ENCODE measurements at places on chromosomes 11 and 22.

- no peak for DNase-seq
Measured at GRCh38 chr11:5541427-5541826, 6.9 kb downstream of the OR52H1 start.

DNA sequence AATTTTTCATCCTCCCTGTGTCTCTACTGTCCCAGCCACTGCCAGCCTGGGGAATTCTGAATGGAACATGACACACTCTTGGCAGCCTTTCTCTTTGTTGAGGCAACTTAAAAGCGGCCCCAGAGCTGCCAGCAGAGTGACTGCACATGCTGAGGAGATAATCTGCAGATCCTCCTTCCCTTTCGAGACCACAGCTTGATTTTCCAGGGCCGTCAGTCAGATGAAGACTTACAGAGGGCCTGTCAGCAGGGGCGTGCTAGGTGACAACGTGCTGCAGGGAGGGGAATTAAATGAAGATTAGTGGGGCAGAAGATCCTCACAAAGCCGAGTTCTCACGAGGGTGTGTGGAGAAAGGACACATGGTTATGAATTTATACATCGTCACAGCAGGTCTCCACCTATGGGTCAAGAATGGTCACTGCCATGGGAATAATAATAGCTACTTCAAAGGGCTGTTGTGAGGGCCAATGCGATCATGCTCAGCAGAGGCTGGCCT, 193.5 kb upstream of the PITPNB start:
- peak; percentile 29 for DNase-seq

GRCh38 chr22:39360242-39360641, 10.5 kb downstream of the SYNGR1 start:
- DNase-seq: no peak

- no peak for DNase-seq
Measured at GRCh38 chr22:18000441-18001039, 23.8 kb downstream of the MICAL3 start.

- no peak for DNase-seq
Measured at GRCh38 chr11:127143251-127143650, 142.7 kb upstream of the KIRREL3 start.

- DNase-seq: no peak
Measured at GRCh38 chr11:34425360-34425759, 13.4 kb upstream of the CAT start.

- DNase-seq: no peak
Measured at GRCh38 chr11:44046182-44046581, 1.6 kb upstream of the ACCSL start.

DNA sequence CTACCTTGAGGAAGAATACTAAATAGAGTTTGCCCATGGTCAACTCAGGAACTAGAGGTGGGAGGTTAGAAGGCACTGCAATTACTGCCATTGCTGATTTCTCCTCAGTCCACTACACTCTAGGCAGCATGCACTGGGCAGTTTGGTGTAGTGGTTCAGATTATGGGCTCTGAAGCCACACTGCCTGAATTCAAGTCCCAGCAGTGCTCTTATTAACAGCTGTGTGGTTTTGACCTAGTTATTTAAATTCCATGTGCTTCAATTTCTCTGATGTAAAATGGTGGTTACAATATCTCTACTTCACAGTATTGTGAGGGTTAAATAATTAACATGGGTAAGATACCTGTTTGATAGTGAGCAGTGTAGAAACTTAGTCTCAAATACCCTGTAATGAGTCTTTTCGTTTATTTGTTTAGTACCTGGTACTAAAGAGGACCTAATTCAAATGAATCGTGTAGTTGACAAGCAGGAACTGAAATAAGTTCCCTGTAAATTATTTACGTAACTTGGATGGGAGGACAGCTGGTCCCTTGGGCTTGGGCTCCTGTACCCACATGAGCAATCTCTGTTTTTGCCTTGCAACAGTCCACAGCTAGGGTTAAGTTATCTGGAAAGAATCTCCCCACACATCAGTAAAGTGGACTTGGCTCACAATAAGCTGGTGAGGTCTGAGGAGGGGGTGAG, 17.8 kb downstream of the PRR5L start:
- DNase-seq: no peak

GRCh38 chr11:1237128-1237580, 14.3 kb downstream of the MUC5B start:
- no peak for DNase-seq

DNA sequence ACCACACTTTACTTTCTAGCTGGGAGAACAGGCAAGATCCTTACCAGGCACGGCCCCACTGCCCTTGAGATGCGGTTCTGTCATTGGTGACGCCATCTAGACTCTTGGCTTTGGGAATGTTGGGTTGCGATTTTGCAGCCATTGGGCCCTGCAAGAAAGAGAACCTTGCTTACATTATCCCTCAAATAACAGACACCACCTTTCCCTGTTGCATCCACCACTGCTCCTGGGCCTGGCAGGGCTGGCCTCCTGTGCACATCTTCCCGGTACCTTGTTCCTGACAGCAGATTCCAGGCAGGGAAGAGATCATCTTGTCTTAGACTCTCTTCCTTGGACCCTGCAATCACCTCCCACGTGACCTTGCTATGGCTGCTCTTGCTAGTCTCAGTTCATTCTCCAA, 3.4 kb downstream of the DHCR7 start:
- DNase-seq: no peak

DNA sequence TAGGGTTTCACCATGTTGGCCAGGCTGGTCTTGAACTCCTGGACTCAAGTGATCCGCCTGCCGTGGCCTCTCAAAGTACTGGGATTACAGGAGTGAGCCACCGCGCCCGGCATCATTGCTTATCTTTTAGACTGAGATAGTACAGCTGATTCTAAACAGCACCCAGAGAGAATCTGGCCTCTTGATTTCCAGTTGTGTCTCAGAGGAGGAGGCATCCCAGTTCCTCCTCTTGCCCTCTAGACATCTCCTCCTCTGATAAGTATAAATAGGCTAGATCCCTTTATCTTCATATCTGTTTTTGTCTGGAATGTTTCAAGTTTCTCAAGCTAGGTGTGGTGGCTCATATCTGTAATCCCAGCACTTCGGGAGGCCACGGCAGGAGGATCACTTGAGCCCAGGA, 7.0 kb downstream of the MARK2 start:
- DNase-seq: no peak

GRCh38 chr11:20368438-20368837, 4.9 kb downstream of the HTATIP2 start:
- peak; percentile 84 for DNase-seq

GRCh38 chr11:42085736-42086135, 626.3 kb upstream of the LRRC4C start:
- DNase-seq: no peak

Measured in bronchial epithelial cell (primary cell).